ENCODE measurements at places on chromosomes 6 and 20. TPM values are rescaled to one million over a fixed set of nuclear protein-coding genes. Genes with fewer than 3 reads are reported as not detected.

HLA-DMB gene
- total RNA-seq: 4.5 TPM

DNA sequence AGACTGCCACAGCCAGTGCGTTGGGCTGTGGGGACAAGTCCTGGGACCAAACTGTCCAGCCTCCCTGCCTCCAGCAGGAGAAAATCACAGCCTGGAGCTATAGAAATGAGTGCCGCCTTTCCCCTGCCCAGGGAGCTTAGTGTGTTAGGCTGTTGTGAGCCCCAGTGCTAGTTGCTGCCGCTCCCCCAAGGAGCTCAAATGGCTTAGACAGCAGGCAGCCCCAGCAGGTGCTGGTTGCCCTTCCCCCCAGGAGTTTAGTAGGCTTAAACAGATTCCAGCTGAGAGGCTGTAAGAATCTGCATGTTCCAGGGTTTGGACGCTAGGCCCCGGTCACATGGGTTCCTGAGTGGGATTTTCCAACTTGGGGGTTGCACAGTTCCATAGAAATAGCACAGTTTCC, 27.2 kb upstream of the HMGN3 start:
- DNase-seq: no peak

- DNase-seq: no peak
Measured at GRCh38 chr6:123587838-123588545, 48.8 kb downstream of the TRDN start.

GRCh38 chr6:137698636-137699030, 168.4 kb upstream of the TNFAIP3 start:
- no peak for DNase-seq

- no peak for DNase-seq
Measured at GRCh38 chr20:4946986-4947385, 54.3 kb downstream of the SLC23A2 start.
